NCI-H774 (cell line): ENCODE measurements at places on chromosomes 6 and 20.

GRCh38 chr20:35988910-35989463 lies 20.6 kb downstream of the CNBD2 start:
- DNase-seq: no peak

GRCh38 chr6:153790048-153790447 lies 249.0 kb upstream of the OPRM1 start:
- no peak for DNase-seq

DNA sequence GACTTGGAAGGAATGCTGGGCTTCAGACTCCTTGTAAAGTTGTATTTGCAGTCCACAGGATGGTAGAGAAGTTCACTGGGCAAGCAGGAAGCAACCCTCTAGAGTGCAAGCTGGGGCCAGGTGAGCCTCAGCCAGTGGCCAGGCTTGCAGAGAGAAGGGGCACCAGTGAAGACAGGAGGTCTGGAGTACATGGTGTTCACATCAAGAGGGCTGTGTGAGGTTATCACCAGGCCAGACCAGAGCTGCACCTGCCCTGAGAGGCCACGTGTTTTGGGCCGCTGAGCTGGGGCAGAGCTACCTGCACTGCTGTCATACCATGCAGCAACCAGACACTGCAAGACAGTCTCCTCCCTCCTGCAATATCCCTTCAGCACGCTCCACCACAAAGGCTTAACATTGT lies 79.0 kb downstream of the SH3BGRL2 start:
- DNase-seq: peak; percentile 23

DNA sequence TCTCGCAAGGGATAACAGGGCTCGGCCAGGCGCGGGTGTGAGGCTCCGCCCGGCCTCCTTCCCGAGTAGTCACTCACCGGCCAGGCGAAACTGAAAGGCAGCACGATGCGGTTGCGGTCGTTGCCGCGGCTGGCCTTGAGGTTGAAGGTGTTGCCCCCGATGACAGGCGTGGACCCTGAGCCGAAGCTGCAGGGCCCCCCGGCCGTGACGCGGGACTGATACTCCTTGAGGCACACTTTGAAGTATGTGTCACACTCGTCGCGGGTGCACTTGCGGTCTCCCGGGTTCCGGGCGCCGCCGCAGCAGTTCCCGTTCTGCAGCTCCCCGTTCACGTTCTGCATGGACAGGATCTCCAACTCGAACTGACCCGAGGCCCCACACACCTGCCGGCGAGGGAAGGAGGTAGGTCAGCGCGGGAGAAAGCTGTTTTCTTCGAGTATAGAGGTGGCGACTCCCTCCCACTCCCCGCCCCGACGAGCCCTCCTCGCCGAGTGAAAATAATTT lies 1.1 kb downstream of the JAG1 start:
- no peak for DNase-seq

DNA sequence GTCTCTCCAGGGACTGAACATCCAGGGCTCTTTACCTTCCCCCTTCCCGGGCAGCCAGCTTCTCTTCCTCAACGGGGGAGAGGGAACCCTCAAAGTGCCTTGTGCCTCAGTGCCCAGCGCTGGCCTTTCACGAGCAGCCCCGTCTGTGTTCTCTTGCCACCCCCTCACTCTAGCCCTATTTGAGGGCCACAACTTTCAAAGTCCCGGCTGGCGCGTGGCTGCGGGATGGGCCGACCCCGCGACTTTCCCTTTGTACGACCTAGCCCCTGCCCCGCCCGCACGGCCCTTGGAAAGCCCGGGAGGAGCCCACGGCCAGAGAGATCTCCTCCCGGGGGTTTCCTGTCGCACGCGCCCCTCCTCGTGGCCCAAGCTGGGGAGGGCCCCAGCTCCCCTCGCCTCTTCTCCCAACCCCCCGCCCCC lies 559 bp downstream of the SCRT2 start:
- DNase-seq: no peak

GRCh38 chr20:54040531-54040930 lies 29.9 kb downstream of the BCAS1 start:
- no peak for DNase-seq

GRCh38 chr6:98539741-98540140 lies 294.6 kb upstream of the POU3F2 start:
- DNase-seq: no peak

DNA sequence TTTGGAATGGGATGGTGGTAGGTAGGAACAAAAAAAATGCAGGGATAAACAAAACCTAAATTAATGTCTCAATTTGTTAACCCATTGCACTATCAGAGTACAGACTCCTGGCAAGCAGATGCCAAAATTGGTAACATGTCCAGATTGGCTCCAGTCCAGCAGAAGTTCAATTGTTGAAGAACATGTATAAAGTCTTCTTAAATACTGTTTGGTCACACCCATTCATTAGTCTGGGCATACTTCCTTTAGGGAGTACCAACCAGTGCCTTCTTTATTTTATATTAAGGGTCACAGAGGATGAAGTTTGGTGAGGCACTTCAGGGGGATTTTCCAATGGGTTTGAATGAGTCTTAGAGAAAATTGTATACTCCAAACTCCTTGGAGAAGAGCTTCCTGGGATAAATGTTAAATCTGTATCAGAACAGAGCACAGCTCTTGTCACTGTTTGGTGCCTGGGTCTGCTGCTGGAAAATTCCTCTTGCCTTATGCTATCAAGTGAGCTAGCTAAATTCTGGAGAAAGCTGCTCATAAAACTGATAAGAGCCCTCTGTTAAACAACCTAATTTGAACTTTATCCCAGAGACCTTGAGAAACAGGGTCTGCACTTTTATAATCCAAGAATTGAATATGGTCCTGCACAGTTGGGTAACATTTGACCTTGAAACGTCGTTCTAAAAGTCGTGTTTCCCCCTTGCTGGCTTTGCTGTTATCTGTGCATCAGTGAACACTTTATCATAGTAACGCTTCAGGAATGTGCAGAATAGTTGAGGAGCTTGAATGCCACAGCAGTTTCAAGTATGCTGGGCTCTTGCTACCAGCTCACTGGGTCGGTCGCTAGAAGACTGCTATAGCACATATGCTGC lies 334.1 kb upstream of the CITED2 start:
- no peak for DNase-seq

GRCh38 chr20:13221673-13222318 lies 722 bp downstream of the ISM1 start:
- DNase-seq: peak; percentile 38

- no peak for DNase-seq
These were observed 211.4 kb upstream of the ECI2 start for GRCh38 chr6:4346659-4347333.

GRCh38 chr20:50727792-50728485 lies 3.4 kb upstream of the PARD6B start:
- DNase-seq: no peak

DNA sequence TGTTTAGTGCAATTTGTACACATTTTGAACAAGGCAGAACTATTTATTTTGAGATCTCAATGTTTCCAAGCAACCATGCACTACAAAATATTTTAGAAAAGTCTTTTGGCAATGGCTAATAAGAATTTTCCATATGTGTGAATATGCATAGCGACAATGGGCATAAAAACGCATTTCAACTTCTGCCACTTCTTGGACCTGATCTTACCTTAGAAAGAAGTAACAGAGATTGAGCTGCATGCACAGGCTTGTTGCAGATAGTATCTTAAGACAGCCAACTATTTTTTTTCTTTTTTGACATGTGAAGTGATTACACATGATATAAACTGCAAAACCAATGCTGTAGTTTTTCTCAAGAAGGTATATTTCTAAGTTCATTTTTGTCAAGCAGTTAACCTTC lies 210.4 kb upstream of the PHACTR1 start:
- no peak for DNase-seq

DNA sequence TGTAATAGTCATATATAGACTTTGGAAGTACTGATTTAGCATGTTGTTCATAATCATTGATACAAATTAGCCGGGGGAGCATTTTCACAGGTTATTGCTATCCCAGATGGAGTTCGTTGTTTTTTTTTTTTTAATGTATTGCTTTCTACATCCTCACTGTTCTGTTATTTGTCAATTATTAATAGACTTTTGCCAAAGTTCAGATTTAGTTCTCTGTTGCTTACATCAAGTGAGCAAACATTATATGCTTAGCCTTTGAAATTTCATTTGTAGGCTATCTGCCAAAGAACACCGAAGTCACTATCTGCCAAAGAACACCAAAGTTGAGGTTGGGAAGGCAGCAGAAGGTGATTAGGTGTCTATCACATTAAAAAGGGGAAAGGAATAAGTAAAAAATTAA lies at the start of gene HAO1:
TSS of gene HAO1 (minus strand) at position 118 of the 400 bp plus-strand sequence. CDS start at position 82, 36 bp downstream.
- DNase-seq: no peak

GRCh38 chr6:99521633-99522151 lies 6.5 kb upstream of the USP45 start:
- no peak for DNase-seq

DNA sequence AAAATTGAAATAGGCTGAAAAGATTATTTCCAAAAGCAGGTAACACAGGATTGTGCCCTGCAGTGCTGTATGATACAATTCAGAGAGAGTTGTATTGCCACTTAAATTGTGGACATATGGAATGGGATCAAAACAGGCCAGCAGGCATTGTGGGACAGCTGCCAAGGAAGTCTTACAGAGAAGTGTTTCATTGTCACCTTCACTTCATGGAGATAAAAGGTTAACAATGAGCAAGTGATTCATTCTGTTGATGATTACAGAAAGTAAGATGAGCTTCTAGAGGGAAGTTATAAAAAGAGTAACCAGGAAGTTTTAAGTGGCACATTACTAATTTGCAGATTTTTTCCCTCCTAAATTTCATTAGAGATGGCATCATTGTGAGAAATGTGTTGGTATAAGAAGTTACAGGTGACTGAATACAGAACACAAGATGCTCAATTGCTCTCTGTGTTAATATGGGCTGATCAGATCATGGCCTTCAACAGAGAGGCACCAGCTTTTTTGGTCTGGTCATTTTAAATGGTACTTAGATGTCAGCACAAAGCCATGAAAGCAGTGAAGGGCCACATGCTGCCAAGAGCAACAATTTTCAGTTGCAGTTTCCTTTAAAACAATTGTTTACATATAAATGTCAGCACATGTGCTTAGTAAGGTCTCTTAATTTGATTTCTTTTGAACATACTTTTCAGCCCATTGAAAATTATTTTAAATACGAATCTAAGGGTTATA lies 402.5 kb upstream of the FKBP1C start:
- DNase-seq: peak; percentile 21

- DNase-seq: no peak
These were observed 70.1 kb downstream of the ZDHHC14 start for GRCh38 chr6:157450931-157451742.

- no peak for DNase-seq
These were observed 95.5 kb downstream of the PRND start for GRCh38 chr20:4817230-4817671.

- no peak for DNase-seq
These were observed 671.7 kb upstream of the NRSN1 start for GRCh38 chr6:23454080-23454976.

DNA sequence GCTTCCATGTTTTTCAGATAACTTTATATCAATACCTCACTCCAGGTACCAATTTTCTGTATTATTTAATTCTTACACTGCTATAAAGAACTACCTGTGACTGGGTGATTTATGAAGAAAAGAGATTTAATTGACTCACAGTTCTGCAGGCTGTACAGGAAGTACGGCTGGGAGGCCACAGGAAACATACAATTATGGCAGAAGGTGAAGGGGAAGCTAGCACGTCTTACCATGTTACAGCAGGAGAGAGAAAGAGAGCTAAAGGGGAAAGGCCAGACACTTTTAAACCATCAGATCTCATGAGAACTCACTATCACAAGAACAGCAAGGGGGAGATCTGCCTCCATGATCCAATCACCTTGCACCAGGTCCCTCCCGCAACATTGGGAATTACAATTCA lies 119.1 kb upstream of the BMP5 start:
- no peak for DNase-seq

DNA sequence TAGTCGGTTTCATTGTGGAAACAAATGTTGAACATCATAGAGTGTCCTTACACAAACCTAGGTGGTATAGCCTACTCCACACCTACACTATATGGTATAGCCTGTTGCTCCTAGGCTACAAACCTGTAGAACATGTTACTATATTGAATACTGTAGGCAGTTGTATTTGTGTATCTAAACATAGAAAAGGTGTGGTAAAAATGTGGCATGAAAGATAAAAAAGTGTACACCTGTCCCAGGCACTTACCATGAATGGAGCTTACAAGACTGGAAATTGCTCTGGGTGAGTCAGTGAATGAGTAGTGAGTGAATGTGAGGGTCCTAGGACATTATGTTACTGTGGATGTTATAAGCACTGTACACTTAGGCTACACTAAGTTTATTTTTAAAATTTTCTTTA lies 103.0 kb downstream of the ZFAND3 start:
- no peak for DNase-seq

- no peak for DNase-seq
These were observed 157.4 kb upstream of the ZNF217 start for GRCh38 chr20:53750827-53751619.

DNA sequence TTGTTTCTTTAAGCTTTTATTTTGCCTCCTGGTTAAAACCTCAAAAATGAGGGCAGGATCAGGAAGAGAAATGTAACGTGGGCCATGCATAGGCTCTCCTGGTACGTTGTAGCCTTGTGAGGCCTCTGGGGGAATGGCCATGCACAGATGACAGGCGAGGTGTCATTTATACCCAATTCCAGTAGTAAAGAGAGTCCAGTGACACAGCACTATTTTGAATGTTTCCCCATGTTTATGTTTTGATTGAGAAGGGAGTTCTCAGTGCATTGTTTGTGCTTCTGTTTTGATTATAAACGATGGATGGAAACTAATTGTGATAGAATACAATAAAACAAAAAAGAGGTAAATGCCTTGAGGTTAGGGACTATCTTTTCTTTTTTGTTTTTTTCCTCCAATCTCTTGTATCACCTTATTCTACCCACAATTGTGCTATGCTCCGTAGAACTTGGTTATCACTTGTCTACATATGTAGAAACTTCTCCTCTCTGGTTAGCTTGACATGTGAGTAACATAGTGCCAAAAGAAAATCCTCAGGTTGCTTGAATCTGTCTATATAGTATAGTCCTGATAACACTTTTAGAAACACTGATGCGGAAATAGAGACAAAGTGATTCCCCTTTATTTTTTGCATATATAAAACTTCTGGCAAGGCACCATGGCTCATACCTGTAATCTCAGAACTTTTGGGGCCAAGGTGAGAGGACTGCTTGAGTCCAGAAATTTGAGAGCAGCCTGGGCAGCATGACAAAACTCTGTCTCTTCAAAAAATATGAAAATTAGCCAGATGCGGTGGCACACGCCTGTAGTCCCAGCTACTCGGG lies 6.9 kb upstream of the SMIM28 start:
- no peak for DNase-seq

DNA sequence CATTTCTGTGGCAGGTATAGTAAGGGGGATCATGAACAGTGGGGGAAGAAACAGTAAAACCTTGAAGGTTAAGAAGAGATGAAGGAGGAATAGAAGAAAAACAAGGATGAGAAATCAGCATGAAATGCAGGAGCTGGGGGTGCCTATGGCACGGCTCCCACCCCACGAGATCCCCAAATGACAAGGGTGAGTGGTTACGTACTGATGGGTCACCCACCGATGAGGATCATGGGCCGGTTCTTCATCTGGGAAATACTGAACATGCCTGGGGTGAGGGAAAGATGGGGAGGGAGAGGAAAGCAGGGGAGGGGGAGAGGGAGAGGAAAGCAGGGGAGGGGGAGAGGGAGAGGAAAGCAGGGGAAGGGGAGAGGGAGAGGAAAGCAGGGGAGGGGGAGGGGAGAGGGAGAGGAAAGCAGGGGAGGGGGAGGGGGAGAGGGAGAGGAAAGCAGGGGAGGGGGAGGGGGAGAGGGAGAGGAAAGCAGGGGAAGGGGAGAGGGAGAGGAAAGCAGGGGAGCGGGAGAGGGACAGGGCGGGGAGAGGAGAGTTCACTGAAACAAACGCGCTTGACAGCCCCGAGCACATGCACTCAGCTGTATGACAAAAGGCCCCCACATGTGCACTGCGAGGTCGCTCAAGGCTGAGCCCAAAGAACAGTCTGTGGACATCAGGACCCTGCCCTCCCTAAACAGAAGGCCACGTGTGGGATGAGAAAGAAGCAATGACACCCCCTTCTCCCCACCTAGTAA lies 25.3 kb downstream of the MOCS1 start:
- no peak for DNase-seq
